Astrocyte of the spinal cord (primary cell): ENCODE measurements at places on chromosomes 12 and 14.

- DNase-seq, result no peak
These were observed 249.2 kb downstream of the TTC6 start for GRCh38 chr14:37844614-37845013.

DNA sequence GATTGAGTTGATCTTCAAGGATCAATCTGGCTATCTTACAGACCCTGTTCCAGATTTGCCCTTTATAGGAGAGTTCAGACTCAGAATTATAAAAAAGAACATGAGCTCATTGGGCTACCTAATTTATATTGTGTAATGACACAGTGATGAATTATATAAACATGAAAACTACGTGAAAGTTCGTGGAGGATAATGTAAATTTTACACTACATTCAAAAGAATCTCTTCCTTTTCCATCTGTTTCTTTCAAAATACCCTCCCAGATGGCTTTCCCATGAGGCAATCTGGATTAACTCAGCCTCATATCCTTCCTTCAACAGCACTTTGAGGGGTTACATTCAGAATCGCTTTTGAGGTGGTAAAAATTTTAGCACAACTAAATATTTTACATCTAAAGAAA is 129.3 kb downstream of the HMGA2 start:
- no peak for DNase-seq

DNA sequence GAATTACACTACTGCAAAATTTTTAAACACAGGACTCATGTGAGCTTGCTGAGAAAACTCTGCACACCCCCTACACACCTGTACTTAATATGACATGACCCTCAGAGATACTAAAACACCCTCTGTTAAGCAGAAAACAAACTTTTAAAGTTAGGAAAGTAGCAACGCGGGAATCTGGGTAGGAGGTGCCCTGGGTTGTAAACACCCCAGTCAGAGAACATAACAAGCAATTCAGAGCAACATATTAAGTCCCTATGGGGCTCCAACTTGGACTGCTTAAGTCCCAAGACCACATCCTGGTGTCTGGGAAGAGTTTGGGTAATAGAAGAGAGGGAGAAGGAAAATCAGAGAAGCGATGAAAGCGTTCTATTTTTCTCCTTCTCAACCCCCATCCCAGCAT is 1.2 kb downstream of the ATF7 start:
- no peak for DNase-seq

- DNase-seq, result no peak
These were observed 216.0 kb upstream of the DAAM1 start for GRCh38 chr14:58972233-58973017.

GRCh38 chr12:19741132-19741489 is 301.8 kb downstream of the AEBP2 start:
- no peak for DNase-seq

DNA sequence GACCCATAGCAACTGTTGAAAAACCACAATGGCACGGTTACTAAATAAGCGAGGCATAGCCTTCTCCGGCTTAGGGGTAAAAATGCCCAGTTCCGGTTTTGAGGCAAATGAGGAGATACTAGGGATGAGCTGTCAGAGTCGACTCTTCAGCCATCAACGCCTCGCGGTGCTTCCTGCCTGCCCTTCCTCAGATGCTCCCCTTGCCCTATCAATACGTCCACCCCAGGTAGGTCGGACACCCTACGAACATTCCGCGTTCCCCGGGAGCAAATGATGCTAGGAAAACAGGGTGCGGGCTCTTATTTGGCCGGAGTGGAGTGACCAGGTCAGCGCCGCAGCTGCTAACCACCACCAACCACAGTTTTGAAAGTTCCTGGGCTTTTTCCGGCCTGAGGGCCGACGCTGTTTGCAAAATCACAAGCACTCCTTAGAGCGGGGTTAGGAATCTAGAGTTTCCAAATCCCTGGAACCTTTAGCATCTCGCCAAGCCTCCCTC is 1.2 kb downstream of the SRSF9 start:
- peak; percentile 60 for DNase-seq

GRCh38 chr14:83969998-83970397 is 1559.9 kb upstream of the FLRT2 start:
- no peak for DNase-seq

GRCh38 chr14:106417224-106418049 is 891.1 kb downstream of the TMEM121 start:
- DNase-seq, result no peak

DNA sequence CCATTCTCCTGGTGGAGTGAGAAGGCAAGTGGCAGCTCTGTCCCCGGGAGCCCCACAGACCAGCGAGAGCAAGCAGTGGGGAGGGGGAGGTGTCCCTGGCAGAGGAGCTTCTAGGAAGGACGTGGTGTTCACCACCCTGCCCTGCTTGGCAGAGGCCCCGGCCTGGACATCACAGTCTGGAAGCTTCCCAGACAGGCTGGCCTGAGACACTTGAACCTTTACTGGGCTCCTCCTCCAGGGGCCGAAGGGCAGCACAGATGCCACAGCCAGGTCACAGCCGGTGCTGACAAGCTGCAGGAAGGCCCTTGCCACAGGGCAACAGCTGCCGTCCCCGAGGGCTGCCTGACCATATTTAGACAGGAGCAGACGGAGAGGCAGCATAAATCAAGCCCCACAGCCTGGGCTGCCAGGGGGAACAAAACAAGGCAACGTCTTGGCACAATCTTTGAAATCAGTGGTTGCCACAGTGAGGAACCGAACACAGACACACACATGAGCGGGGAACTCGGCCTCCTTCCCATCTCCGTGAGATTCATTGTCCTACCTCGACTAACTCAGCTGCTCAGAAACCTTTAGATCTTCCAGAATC is 28.5 kb downstream of the PRIMA1 start:
- DNase-seq, result no peak

DNA sequence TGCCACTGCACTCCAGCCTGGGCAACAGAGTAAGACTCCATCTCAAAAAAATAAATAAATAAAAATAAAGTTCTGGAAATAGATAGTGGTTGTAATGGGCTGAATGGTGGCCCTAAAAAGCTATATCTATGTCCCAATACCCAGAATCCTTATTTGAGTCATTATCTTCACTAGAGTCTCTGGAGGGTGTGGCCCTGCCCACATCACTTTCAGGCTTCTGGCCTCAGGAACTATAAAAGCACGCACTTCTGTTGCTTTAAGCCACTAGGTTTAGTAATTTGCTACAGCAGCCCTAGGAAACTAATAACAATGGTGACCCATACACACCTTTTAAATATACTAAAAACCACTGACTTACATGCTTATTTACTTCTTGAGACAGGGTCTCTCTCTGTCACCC is 49.9 kb downstream of the MAP3K9 start:
- no peak for DNase-seq

DNA sequence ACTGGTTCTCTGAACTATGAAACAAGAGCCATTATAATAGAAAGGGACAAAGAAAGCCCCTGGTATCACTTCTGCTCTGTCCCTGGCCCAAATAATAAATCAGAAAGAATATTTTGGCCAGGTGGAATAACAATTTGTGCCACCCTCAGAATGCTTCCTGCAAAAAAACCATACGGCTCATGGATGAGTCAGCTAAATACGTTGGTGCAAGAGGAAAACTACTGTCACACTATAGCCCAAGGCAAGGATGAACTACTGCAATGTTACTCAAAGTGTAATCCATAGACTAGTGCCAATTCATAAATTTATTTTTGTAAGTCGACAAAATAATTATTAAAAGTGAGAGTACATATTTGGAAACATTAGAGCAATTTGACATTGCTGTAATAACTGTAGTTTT is 68.2 kb downstream of the ANKS1B start:
- no peak for DNase-seq

DNA sequence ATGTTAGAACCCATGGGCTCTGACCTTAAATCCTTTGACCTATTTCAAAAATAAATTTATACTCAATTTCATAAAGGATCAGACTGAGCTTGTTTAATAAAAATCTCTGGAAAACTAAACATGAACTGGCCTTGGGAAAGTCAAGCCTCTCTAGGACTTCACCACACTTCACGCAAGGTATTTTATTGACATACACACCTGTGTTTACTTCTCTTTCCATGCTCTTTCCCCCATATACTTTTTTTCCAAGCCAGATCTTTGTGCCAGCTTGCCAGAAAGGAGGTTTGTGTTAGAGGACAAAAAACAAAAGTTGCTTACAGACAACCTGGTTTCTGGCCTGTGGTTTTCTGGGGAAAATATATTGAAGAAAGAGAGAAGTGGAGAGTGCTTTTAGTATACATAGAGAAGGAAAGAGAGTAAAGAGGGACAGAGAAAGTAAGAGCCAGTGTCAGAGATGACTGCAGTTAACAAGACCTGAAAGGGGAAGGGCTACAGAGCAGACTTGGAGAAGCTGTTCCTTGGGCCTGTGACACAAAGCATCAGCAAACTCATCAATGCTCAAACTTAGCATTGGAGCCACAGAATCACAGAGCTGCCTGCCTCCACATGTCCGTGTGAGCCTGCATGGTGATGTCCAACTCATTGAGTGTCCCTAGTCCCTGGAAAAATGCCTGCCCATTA is 77.3 kb upstream of the TMTC2 start:
- DNase-seq, result no peak

DNA sequence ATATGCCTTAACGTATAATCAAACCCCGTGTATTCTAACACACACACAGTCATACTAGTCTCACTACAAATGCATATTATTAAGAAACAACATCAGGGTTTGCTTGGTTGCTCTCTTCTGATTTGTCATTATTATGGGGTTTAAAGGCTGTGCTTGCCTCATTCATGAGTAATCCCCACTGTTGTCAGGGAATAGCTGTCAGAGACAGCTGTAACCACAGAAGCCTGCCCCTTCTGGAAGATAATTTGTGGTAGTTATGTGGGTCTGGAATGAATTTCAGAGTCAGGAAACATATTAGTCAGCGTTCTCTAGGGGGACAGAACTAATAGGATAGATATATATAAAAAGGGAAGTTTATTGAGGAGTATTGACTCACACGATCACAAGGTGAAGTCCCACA is 456.9 kb upstream of the TMEM132C start:
- peak; percentile 98 for DNase-seq

GRCh38 chr12:17571047-17571446 is 518.9 kb downstream of the RERGL start:
- no peak for DNase-seq

DNA sequence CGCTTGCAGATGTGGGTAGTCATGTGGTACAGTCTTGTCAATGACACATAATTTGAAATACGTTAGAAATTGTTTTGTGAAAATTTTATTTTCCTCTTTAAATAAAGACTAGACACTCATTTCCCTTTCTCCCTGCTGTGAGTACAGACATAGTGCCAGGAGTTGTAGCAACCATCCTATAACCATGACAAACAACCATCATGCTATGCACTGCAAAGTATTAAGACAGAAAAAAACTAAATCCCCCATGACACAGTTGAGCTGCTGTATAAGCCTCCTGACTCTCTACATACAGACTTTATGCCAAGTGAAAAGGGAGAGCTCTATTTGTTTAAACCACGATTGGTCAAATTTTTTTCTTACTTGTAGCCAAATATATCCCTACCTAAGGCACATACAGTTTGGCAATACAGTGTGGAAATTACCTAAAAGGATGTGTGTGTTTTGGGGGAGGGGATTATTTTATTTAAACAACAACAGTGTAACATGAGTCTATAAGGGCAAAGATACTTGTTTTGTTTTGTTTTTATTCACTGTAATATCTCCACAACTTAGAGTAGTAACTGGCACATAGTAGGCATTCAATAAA is 45.0 kb upstream of the KRR1 start:
- DNase-seq, result peak; percentile 59

- DNase-seq, result no peak
These were observed 21.7 kb downstream of the CPNE8 start for GRCh38 chr12:38883629-38884134.

- DNase-seq, result peak; percentile 75
These were observed 130.3 kb upstream of the FUT8 start for GRCh38 chr14:65281991-65282895.

GRCh38 chr12:43815416-43815815 is 9.3 kb upstream of the TWF1 start:
- DNase-seq, result no peak

DNA sequence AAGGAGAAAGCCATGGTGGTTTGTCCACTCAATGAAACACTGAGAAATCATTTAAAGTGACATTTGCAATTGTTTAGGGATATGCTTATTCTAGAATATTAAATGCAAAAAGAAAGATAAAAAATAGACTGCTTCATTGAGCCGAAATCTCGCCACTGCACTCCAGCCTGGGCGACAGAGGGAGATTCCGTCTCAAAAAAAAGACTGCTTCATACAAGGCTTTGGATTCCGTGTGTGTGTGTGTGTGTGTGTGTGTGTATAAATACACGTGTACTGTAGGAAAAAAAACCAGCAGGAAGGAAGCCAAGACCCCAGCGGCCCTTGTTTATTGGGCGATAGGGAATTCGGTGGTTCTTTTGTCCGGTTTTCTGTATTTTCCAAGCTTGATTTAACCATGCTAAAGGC is 3.2 kb upstream of the ZNF839 start:
- no peak for DNase-seq

- peak; percentile 24 for DNase-seq
These were observed 68.6 kb upstream of the FERMT2 start for GRCh38 chr14:53019406-53019805.
